ENCODE measurements at places on chromosomes 13 and 19.
A peak's percentile ranks its signal among the peaks of the same experiment; 100 is the strongest.

- DNase-seq = no peak
These were observed 153.0 kb upstream of the UQCRFS1 start for GRCh38 chr19:29365836-29366417.

DNA sequence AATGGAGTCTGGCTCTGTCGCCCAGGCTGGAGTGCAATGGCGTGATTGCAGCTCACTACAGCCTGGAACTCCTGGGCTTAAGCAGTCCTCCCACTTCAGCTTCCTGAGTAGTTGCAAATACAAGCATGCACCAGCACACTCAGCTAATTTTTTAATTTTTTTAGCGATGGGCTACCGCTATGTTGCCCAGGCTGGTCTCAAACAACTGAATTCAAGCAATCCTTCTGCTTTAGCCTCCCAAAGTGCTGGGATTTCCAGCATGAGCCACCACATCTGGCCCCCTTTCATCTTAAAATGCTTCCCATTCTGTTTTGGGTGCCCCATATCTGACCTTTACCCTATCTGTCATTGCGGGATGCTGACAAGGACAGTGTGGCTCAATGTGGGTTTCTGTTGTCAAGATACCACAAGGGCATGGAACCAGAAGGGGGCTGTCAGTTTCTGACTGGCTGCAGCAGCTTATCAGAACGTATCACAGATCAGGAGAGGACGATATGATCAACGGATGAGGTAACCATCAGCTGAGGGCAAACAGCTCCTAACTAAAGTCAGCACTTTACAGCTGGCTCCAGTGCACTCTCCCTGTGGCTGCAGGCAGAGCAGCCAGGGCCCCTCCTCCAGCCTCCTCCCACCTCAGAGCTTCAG is 32.4 kb downstream of the GPR42 start:
- no peak for DNase-seq

- no peak for DNase-seq
These were observed 16.7 kb downstream of the VWA8 start for GRCh38 chr13:41944229-41944628.

DNA sequence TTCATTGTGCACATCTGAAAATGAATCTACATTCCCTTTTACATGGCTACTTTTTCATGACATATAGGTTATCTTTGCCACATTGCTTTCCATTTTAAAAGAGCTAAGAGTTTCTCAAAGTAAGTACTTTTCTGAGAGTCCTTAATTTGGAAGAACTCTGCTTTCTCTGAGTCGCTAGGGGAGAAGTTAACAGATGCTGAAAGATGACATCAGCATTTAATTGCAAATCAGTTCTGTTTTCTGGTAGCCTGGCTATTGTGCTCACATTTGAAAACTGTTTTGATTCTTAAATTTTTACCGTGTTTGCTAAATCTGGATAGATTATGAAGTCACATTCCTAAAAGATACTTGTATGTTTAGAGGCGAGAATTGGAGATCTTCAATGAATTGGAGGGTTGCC is 107.7 kb upstream of the C1QTNF9B start:
- DNase-seq = no peak

- no peak for DNase-seq
These were observed 5.6 kb upstream of the KLK13 start for GRCh38 chr19:51070334-51071094.

DNA sequence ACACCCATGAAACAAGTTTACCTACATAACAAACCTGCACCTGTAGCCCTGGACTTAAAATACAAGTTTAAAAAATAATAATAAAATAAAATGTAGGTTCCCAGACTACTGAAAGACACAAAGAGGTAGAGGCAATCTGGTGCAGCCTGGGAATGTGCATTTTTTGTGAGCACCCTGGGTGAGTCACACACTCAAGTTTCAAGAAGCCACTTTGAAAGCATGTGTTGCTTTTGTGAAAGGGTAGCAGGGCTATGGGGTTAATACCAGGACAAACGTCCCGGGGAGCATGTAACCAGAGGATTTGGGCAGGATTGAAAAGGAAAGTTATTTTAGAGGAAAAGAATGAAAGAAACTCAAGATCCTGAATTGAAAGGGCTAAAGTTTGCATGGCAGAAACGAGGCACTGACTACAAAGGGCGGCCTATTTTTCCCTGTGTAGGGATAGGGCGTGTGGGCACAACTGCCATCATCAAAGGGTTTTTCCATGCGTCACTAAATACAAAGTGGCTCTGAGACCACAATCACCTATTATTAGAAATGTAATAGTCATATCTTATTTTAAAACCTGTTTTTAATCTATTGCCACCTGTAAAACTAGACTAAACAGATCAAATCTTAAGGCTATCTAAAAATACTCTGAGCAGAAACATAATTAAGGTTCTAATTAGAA is 314.9 kb downstream of the COG6 start:
- DNase-seq = no peak

DNA sequence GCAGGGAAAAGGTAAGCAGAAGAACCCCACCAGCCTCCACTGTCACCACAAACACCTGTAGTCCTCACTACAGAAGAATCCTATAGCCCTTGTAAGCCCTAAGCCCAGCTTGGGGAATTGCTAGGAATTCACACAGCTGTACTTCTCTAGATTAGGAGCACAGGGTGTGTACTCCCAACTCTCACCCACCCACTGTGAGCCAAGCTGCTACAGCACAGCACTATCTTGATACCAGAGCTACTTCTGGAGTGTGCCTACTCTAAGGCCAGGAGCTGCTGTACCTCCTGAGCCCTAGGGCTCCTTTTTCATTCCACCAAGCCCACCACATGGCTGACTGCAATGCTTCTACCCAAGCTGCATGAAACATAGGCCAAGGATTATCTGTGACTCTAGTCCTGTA is 122.3 kb upstream of the WASF3 start:
- no peak for DNase-seq

DNA sequence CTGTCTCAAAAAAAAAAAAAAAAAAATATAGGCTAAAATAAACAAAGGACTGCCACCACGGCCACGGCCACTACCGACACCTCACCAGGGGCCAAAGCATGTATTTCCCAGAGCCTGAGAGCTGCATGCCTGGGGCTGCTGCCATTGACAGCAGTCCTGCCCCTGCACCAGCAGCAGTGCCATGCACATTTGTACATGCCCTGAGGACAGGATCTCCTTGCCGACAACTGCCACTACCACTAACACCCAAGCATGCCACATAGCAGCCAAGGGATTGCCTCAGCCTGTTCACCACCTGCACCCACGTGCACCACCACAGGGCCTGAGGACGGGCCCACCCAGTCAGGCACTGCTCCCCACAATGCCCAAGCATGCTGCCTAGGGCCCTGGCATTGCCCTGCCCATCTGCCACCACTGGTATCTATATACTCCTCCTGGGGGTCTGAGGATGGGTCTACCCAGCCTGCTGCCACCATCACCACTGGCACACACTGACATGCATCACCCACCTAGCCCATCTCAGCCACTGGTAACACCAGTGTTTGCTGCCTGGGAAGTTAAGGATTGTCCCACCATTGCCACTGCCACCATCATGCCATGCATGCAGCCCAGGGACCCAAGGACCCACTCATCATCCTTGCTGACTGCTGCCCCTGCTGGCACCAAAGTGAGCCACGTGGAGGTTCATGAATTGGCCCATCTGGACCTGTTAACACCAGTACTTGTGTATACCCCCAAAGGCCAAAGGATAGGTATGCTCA is 10.6 kb upstream of the NUP62 start:
- DNase-seq = no peak

GRCh38 chr19:15279326-15279904 is 47.2 kb upstream of the EPHX3 start:
- DNase-seq = no peak

GRCh38 chr19:44762038-44762437 is 13.5 kb downstream of the BCL3 start:
- DNase-seq = no peak

GRCh38 chr13:73056565-73056962 is 2.2 kb upstream of the KLF5 start:
- DNase-seq = no peak

DNA sequence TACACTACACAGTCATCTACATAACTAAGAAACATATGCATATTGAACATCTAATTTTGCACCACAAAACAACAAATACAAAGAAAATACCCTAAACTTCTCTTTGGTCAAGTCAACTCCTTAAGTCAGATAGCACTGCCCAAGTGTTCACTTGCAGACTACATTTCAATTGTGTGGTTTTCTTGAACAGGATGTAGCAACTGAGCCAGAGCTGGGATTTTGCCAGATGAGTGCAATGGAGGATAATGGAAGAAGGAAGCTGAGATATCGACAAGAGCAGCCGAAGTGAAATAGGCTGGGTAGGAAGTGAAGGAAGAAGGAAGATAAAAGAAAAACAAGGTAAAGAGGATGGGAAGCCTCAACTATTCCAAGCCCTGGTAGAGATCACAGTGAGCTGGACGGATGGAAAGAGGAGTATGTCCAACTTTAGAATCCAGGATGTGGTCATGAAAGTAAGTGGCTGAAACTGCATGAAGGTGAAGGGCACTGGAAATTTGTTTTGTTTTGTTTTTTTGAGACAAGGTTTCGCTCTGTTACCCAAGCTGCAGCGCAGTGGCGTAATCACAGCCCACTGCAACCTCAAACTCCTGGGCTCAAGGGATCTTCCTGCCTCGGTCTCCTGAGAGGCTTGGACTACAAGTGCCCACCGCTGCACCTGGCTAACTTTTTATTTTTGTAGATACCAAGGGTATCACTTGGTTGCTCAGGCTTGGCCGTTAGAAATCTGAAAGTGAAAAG is 15.0 kb downstream of the NUFIP1 start:
- DNase-seq = no peak

DNA sequence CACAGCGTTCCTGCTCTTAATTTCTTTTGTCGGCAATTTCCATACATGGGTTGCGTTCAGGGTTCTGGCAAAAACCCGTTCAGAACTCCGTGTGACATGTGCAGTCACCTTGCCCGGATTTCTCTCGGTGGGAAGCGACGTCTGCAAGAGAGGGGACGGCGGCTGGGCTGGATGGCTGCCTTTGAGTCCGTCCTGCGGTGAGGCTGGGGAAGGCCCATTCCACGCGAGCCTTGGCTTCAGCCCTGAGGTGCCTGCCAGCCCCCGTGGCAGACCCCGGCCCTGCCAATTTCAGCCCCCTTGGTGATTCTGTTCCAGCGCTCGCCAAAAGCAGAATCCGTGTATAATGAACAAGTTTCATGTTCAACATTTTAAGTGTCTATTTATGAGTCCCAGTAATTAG is 72.6 kb upstream of the TSHZ3 start:
- no peak for DNase-seq

DNA sequence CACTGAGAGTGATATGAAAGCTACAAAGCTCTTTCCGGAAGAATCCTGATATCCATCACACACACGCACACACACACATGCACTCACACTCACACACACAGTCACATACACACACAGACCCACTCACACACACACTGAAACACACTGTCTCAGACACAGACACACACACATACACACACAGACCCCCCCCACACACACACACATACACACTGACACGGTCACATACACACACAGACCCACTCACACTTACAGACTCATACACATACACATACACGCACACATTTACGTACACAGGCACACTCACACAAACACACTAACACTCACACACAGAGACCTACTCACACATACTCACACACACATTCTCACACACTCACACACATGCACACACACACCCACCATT is 58.6 kb downstream of the LIG4 start:
- DNase-seq = no peak

GRCh38 chr19:46009530-46010510 is 13.0 kb downstream of the PGLYRP1 start:
- no peak for DNase-seq

- no peak for DNase-seq
These were observed 152.0 kb upstream of the IRS2 start for GRCh38 chr13:109938255-109938936.

DNA sequence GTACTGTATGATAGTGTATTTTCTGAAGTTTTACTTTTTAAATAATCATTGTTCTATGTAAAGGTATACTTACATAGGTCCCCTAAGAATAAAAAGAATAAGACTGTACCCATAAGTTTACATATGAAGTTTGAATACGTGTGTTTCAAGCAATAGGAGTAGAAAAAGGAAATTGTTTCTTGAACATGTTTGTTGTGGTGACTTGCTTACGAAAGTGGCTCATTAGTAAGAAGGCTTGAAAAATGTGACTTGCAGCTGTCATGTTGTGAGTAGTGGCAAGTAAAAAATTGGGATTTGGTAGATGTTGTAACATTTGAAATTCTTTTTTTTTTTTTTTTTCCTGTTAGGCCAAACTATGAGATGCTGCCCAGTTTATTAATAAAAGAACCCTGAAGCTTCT is 203.3 kb downstream of the LMO7 start:
- no peak for DNase-seq

GRCh38 chr19:17406046-17406886 is 836 bp upstream of the BST2 start:
- no peak for DNase-seq

DNA sequence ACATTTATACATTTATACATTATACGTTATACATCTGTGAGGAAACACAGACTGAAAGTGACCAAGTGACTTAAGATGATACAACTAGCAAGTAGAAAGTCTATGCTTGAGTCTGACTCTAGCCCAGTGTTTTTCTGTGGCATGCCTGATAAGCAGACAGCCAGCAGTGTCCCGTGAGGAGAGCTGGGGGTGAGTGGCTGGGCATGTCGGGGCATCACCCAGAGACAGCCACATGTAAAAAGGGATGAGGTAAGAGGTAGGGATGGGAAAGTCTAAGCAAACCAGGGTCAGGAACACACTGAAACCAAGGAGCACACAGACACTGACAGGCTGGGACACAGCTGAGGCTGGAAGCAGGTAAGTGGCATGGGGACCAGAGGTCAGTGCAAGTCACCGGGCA is 333.2 kb downstream of the FOXO1 start:
- no peak for DNase-seq

GRCh38 chr19:13804830-13805683 is 9.8 kb downstream of the ZSWIM4 start:
- peak; percentile 47 for DNase-seq

DNA sequence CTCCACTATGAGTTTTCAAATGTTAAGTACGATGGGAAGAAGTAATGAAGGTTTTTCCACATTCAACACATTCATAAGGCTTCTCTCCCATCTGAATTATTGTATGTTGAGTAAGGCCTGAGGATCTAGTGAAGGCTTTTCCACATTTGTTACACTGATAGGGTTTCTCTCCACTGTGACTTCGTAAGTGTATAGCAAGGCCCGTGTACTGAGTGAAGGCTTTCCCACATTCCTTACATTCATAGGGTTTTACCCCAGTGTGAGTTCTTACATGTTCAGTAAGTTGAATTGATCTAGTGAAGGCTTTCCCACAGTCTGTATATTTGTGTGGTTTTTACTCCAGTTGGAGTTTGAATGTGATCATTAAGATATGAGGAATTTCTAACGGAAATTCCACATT is 44.4 kb downstream of the ZNF846 start:
- DNase-seq = no peak

GRCh38 chr13:71964491-71965100 is 97.6 kb upstream of the DACH1 start:
- DNase-seq = peak; percentile 41

Data from NCI-H526 (cell line).